ENCODE measurements at places on chromosomes 5 and 9.

- no peak for DNase-seq
Observed at GRCh38 chr5:15936505-15937245, 242.9 kb downstream of the MARCHF11 start.

GRCh38 chr5:4156889-4157288 lies 561.3 kb downstream of the IRX1 start:
- DNase-seq = no peak

GRCh38 chr5:66134407-66134861 lies 9.7 kb upstream of the SREK1 start:
- DNase-seq = no peak

GRCh38 chr5:142977363-142978051 lies 207.3 kb downstream of the ARHGAP26 start:
- peak; percentile 56 for DNase-seq

GRCh38 chr9:114250235-114250568 lies 72.7 kb upstream of the ORM1 start:
- DNase-seq = no peak

DNA sequence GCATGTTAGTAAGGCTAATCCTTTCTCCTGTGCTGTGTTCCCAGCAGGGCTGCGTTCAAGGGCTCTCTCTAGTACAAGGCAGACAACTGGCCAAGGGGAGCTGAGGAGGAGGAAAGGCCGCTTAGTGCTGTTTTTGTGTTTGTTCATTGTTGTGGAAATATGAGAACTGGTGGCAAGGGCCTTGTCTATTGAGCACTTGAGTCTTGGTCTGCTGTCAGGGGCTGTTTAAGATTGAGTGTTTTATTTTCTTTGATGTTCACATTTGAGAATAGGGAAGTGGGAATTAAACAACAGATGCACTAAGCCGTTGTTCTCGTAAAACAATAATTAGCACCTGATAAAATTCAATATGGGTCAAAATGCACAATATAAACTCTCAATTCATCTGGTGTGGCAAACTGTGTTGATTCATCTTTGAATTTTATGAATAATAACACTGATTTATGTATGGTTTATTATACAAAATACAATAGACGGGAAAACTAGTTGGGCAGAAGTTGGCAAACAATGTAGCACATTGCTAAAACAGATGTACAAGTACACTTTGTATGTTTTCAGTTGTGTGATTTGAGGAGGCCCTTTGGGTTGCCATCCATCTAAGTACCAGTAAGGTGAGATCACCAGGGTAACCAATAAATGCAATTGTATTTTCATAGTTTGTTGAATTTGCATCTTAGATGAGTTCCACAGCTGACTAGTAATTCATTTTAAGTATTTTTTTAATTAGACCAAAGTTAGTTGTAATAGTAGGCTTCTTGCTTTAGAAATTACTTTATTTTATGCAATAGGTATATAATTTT lies 97.6 kb upstream of the GRHPR start:
- DNase-seq = no peak

DNA sequence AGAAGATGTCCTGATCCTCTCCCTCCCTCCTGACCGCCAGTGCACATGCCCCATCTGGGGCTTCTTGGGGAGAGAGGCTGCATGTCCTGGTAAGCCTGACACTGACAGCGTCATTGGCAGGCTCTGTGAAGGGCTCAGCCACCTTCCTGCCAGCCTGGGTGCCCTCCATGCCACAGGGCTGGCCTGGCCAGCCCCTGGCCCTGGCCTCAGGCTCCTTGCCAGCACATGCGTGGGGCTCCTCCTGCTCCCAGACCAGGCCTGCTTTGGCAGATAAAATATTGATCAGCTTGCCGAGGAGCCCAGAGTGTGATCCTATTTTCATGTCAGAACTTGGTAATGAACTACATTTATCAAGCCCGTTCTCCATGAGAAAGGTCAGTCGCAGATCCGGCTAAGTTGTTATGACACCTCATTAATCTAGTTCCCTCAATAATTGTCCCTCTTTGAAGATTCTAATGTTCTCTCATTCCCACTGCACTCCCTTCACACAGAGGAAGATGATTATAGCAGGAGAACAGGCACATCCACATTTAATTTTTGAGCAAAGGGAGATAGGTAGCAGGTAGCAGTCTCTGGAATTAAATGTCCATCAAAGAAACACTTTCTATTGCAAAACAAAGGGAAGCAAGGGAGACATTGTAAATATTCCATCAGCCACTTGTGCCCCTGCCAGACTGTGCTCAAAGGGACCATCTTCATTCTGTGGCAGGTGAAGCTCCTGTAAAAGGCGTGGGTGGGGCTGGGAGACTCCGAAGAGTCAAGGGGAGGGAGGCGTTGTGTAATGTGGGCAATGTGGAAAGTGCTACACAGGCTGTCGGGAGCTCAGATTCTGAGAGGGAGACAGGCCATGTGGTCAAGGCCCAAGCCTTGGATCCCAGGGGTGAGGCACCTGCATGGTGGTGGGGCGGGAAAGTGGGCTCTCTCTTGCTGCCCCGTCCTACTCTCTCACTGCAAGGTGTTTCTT lies 272.0 kb downstream of the HSPA4 start:
- no peak for DNase-seq

- DNase-seq = no peak
Observed at GRCh38 chr9:128838338-128838737, 8.7 kb upstream of the SPOUT1 start.

DNA sequence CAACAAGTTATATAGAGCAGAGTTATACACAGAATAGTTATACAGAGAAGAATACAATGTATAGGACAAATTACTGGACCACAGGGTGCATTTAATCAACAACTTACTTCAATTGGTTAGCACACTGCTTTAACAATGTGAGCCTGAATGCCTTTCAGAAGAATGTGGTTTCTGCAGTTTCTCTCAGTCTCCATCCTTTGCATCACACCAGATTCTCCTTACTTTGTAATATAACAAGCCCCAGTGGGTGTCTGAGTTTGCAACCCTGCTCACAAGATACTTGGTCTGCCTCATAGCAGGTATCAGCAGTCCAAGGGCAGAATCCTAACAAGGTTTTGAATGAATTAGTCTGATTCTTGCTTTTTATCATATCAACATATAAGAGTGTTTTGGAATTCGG lies 114.6 kb downstream of the GABRB2 start:
- no peak for DNase-seq

- DNase-seq = no peak
Observed at GRCh38 chr5:63961598-63962161, 565 bp downstream of the HTR1A start.

- no peak for DNase-seq
Observed at GRCh38 chr9:78630966-78631365, 334.0 kb downstream of the PSAT1 start.

GRCh38 chr5:172798422-172799215 lies 27.6 kb upstream of the DUSP1 start:
- DNase-seq = no peak

- DNase-seq = no peak
Observed at GRCh38 chr5:137142764-137143605, 356.1 kb downstream of the SPOCK1 start.

DNA sequence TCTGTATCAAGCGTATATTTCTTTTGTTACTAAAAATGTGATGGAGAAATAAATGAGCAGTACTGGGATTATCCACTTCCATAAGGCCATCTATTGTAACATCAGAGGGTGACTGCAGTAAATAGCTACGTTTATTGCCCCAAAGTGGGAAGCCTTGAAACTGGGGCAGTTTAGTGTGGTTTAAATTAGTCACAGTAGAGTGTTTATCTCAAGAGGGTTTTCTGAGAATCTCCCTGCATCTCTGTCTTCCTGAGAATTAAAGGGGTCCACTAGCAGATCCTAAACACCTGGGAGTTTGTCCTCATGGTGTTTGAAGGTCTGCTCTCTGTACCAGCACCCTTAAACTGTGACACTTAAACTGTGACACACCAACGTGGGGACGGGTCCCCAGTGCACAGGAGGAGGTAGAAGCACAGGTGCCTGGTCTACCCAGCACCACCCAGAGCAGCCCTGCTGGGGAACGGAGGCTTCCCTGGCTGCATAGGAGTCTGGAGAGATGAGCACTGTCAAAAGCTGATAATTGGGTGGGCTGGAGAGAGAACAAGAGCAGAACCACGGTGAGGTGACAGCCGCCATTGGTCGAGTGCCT lies 25.2 kb downstream of the PRRC2B start:
- peak; percentile 45 for DNase-seq

DNA sequence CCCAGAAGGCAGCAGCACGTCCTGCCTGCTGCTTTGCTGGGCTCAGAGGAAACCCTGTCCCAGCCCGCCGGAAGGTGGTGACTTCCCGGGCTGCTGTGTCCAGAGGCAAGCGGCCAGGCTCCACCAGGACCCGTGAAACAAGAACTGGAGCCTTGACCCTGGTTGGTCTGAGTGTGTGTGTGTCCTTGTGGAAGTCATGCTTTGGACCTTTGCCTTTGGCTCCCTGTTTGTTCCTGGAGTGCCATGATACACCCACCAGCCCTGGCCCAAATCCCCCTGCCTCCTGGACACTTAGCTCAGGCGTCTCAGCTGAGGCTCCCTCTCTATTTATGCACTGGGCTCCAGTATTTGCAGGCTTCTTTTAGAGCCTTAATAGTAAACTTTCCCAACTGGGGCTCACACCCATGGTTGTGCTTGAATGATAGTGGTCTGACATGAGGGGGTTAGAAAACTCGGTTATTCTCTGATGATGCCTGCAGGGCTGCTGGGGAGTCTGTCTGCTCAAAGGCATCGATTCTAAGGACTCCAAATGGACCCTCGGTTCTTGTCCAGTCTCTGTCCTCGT lies 72.2 kb downstream of the C9orf50 start:
- no peak for DNase-seq

GRCh38 chr5:177315411-177315810 lies 3.7 kb upstream of the MXD3 start:
- DNase-seq = no peak

DNA sequence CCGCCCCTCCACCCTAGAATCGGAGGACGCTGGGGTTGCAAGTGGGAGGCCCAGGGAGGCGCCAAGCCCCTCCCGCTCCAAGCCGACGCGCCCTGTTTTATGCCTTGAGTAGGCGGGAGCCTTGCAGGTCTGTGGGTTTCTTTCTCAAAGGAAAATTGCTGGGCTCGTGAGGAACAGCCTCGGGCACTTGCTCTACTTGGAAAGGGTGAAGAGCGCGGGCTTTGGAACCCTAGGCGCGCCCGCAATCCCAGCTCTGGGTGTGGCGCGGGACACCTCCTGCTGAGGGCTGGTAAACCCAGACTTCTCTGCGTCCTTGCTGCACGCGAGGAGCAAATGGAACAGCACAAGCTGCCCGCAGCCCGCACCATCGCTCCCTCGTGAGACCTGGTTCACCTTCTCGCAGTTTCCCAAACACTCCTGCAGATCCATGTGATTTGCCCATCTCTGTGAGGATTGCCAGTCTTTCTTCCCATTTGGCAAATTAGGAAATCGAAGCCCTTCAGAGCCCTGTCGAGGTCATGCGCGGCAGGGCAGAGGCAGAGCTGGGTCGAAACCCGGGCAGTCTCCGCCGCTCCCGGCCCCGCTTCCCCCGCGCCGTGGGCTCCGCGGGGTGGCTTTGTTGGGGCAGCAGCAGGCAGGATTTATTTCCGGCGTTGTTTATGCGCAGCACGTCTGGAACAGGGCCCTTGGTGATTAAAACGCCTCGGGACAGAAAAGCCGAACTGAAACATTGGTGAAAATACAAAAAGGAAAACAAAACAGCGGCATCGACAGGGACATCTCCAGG lies 98.4 kb upstream of the CPLX2 start:
- no peak for DNase-seq

DNA sequence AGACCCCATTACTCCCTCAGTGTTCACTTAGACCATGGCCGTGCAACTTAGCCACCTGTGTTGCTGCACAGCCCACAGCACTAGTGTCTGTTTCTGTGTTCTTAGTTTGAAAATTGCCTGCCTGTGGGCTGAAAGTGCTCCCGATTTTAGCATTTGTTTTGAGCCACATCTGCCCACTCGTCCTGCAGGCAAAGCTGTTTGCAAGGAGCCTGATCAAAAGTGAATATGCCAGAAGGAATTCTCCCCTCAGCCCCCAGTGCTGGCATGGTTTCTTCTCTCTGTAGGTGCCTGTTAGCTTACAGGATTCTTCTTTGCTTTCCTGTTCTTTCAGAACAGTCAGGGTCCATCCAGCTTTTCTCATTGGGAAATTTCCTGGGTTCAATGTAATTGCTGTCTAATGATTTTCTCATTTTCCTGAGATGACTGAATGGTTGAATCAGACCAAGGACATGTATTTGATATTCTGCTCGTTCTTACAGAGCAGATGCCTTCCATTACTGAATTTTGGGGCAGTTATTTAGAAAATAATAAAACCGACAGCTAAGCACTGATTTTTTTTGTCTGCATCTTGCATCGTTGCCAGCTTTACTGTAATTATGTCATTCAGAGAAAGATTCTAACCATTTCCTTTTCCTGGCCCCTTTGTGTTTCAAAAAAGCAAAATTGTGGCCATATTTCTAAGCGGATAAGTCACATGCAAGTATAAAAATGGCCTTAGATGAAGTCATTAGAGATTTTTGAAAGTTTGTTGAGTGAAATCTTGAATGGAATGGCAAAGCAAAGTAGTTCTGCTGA lies 111.1 kb upstream of the CKMT2 start:
- DNase-seq = no peak

DNA sequence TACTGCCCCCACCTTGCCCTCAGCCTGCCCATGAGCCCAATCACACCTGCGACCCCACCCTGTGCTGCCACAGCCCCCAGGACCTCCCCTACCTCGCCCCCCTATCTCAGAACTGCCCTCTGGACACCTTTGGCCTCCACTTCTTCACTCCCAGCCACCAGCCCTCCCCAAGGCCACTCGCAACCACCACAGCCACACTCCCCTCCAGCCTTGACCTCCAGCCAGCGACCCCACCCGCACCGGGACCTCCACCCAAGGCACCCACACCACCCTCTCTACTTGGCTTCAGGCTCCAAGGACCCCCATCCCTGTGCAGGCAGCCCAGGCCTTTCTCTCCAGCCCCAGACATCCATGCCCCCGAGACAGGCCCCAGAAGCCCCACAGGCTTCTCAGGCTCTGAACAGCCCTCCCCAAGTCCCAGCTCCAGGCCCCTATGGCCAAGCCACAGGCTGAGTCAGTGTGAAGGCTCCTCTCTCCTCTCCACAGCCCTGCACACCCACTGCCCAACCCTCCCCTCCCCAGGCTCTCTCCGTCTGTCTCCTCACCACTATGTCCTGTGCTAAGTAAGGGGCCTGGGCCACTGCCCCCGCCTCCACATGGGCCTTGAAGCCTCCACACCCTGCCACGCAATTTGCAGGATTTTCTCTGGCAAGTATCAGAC lies 2.0 kb downstream of the AK1 start:
- DNase-seq = no peak

DNA sequence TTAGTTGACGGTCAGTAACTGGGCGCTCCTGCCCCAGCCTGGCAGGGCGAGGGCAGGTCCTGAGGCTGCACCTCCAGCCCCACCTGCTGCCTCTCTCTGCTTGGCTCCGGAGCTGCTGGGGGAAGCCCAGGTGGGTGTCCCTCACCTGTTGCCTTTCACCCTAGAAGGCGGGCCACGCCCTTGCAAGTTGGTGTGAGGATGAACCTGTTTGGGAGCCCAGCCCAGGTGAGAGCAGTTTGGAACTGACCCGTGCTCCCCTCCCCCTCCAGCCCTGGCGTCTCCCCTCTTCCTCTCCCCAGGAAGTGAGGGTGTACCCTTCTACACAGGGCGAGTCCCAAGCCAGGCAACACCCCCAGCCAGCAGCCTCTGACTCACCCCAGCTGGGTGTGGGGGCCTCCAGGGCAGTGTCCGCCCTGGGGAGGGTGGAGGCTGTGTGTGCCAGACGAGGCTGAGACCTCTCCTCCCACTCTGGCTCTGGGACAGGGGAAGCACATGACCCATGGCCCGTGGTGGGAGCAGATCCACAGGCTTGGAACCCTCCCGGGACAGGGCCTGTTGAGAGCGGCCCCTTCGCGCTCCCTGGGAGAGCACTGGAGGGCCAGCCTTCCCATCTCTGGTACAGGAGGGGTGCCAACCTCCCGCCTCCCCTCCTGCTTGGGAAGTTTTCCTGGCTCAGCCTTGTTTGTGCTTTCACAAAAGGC lies 10.4 kb downstream of the LRRC8A start:
- DNase-seq = peak; percentile 23
